ENCODE measurements at places on chromosomes 2 and 18.

GRCh38 chr18:74234326-74235171 is 57.2 kb downstream of the CYB5A start:
- no peak for DNase-seq

DNA sequence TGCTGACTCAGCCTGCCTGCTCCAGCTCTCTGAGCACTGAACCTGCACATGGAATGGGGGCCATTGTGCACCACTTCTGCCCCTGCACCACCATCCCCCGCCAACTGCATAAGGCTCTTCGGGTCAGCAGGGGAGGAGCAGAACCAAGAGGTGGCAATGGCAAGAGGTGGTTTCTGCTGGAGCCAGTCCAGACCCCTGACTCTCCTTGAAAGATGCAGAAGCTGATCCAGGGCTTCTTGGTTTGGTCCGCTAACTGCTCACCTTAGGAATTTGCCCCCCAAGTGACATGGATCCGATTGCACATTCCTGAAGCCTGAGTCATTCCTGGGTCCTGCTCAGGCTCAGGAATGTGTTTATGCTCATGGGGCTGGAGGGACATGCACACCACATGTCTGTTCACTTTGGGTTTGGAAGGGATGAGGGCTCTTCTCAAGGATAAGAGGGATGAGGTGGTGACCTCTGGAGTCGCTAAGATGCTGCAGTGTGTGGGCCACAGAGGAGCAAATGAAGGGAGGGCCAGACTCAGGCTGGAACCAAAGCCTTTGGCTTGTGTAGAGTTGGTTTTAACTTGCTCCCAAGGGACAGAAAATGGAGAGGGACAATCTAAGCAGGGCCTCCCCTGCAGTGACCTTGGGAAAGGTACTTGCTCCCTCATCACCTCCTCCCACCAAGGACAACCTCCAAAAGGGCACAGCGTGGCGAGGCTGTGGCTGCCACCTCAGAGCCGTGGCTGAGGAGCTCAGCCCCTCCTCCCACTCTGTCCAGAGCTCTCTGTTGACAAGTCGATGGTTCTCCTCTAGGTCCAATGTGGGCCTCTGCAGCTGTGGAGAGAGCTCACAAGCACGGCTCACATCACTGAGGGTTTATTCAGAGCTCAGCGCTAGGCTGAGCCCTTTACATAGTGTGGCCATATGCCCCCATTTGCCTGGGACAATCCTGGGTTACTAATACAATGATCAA is 66.2 kb downstream of the HS1BP3 start:
- no peak for DNase-seq

- no peak for DNase-seq
Measured at GRCh38 chr2:25624635-25625034, 48.7 kb downstream of the DTNB start.

- DNase-seq = no peak
Measured at GRCh38 chr2:196376984-196377877, 205.9 kb upstream of the STK17B start.

- no peak for DNase-seq
Measured at GRCh38 chr2:60071490-60071831, 482.0 kb downstream of the BCL11A start.

DNA sequence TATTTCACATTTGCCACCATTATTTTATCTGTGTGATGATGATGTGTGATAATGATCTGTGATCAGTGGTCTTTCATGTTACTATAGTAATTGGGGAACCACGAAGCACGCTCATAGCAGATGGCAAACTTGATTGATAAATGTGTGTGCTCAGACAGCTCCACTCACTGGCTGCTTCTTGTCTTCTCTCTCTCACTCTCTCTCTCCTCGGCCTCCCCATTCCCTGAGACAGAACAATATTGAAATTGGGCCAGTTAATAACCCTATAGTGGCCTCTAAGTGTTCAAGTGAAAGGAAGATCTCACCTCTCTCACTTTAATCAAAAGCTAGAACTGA is 60.7 kb upstream of the RAPGEF4 start:
- no peak for DNase-seq

- peak; percentile 81 for DNase-seq
Measured at GRCh38 chr2:677056-677958, at the start of gene TMEM18. TSS of gene TMEM18 (minus strand) at chr2:677406. CDS start at chr2:677345, 61 bp downstream.
